ENCODE measurements at places on chromosomes 7 and 10.

DNA sequence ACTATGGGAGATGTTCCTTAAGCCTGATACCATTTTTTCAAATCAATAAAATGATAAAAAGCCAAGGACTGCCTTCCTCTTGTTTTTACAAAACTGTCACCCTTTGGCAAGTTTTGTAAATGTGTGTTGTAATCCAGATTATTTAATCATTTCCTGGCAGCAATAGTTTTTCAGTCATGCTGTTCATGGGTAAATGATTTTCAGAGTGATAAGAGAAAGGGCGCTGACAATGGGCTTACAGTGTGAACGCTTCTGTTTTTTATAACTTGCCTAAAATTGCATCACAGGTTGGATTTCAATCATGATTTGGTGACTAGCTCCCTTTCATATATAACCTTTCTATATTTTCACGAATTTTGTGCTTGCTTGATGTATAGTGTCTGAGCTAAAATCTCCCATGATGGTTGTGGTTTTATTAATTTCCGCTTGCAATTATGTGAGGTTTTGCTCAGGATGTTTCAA lies 19.0 kb upstream of the DMBT1 start:
- no peak for DNase-seq

GRCh38 chr10:73781879-73782748 lies at the start of gene CHCHD1:
CHCHD1 (plus strand) TSS chr10:73782048; CDS start chr10:73782076, 28 bp downstream.
- DNase-seq = peak; percentile 87

DNA sequence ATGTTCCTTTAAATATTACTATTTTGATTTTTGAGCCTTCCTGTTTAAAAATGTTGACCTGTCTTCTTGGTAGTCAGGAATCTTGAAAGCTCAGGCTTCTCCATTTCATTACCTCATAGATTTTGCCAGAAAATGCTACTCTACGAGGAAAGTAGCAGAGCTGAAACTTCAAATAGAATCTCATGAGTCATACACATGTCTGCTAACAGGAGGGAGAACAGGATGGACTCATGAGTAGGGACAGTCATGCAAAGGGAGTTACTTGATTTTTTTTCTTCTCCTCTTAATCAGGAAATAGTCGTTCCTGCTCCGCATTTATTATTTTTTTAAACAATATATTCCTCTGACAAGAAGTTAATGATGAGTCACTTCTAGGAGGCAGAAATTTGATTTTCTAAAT lies 37.0 kb upstream of the MINDY3 start:
- DNase-seq = no peak

- DNase-seq = no peak
Measured at GRCh38 chr10:48767373-48768143, 82.9 kb downstream of the WDFY4 start.

GRCh38 chr10:31622978-31623377 lies 304.0 kb downstream of the ZEB1 start:
- no peak for DNase-seq

GRCh38 chr10:15180736-15181135 lies 12.2 kb upstream of the NMT2 start:
- no peak for DNase-seq

GRCh38 chr7:133748443-133749407 lies 378.4 kb upstream of the LRGUK start:
- DNase-seq = no peak

GRCh38 chr7:123494193-123494796 lies 40.1 kb downstream of the IQUB start:
- DNase-seq = no peak

GRCh38 chr7:109246330-109247077 lies 676.8 kb downstream of the DNAJB9 start:
- no peak for DNase-seq

DNA sequence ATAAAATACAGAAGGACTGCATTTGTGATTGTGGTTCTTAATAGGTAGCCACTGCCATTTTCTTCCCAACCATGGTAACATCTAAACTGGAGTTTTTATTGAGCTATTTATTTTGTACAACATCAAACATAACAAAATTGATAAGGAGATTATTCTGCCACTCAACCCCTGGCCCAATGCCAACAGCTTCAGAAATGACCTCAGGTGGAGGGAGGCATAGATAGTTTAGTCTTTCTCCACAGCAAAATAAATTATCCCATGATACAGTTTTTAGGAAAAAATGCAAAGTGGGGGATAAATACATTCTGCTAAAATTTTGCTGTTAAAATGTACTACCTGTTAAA lies 57.6 kb downstream of the LRRTM3 start:
- DNase-seq = no peak

- DNase-seq = no peak
Measured at GRCh38 chr7:157269341-157270059, 67.3 kb upstream of the DNAJB6 start.

DNA sequence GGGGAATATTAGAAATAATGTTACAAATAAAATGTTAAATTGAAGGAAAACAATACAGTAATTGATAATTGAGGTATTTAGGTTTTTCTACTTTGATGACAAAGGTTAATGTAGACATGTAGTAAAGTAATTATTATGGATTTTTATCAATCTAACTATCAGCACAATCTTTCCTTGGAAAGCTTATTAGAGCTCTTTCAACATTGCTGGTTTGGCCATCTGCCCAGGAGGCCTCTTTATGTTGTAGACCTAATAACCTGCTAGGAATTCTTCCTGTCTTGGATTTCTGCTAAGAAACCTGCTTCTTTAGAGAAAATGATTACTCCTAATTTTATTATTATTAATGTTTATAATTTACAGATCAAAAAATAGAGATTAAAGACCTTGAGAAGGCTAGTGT lies 78.9 kb downstream of the CHRM2 start:
- no peak for DNase-seq

GRCh38 chr10:61628875-61629513 lies 33.7 kb upstream of the CABCOCO1 start:
- DNase-seq = no peak

GRCh38 chr7:101922631-101923601 lies 105.5 kb downstream of the CUX1 start:
- DNase-seq = no peak

GRCh38 chr10:15719899-15720634 lies at the start of gene ITGA8:
ITGA8 (minus strand) TSS chr10:15719922; CDS start chr10:15719771, 151 bp downstream.
- no peak for DNase-seq

- no peak for DNase-seq
Measured at GRCh38 chr10:14327527-14327926, 3.2 kb downstream of the FRMD4A start.

- DNase-seq = peak; percentile 15
Measured at GRCh38 chr7:158957921-158958491, 101.6 kb downstream of the DYNC2I1 start.

DNA sequence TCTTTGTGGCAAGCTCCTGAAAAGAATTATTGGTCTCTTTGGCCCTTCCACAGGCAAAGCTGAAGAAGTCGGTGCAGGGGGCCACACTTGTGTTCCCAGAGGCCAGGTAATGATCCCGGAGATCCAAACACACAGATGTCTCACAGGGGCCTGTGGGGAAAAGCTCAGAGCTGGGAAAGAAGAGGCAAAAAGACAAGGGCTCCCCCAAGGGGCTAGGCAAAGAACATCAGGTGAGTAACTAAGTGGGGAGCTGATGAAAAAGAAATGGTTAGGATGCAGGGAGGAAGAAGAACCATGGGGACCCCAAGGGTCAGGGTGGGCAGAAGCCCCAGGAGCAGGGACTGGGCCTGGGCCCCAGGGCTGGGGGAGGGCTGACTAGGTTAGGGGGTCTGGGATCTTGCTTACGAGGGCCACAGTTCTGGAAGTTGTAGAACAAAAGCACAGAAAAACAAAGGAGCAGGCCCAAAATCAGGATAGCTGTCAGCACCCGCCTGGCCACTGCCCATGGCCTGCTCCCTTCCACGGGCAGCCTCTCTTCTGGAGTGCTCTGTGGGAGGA lies 1.1 kb downstream of the KEL start:
- no peak for DNase-seq

- no peak for DNase-seq
Measured at GRCh38 chr10:101152316-101152715, 21.2 kb downstream of the TLX1 start.

DNA sequence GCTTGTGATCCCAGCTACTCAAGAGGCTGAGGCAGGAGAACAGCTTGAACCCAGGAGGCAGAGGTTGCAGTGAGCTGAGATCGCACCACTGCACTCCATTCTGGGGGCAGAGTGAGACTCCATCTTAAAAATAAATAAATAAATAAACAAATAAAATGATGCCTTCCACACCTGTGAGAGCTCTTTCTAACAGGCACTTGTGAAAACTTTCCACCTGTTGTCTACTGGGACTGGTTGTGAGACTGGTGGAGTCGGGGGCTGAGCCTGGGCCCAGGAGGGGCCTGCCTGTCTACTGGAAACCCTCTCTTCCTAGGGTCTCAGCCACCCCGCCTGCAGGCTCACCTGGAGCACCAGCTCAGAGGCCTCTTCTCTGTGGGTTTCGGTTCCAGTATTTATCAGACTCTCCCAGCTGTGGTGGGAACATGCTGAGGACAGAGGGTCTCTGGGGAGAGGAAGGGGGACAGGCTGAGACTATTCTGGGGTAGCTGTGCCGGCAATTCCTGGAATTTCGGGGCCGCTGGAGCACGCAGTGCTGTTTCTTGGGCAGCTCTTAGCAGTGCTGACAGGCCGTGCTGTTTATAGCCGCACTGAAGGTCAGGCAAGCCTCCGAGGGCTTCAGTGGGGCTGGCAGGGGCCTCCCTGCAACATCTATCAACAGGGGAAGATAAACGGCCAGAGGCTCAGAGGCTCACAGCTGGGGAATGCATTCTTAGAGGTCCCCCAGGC lies 3.8 kb downstream of the LDB3 start:
- no peak for DNase-seq

DNA sequence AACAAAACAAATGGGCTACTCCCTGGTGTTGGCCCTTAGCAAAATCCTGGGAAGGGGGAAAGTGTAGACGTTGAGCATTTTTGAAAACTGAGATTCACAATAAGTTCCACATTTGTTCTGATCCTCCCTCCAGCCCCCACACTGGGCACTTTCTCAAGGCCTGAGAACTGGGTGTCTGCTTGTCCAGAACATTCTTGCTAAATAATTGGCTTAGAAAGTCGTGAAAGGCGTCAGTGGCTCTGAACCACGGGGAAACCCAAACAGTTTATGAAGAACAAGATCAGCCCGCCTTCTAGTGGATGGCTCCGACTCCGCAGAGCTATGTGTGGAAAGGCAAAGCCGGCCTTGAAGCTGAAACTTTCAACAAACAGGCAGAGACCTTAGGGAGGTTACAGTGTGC lies 370.1 kb downstream of the PRPF18 start:
- DNase-seq = no peak

- DNase-seq = no peak
Measured at GRCh38 chr10:12969951-12970350, 31.6 kb downstream of the CCDC3 start.

DNA sequence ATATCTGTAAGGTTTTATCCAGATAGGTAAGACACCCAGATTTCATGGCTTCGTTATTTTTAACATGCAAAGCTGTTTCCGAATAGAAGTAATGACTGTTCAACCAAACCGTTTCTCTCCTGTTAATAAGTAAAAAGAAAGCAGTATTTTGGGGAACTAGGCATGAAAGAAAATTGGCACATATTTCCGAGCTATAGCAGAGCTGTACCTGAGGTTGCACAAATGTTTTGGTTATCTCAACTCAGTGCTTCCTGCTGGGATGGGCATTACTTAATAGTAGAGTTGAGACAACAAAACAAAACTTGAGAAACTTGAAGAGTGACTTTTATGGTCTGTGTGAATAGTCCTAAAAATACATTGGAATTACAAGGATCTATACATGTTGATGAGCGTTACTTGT lies 564.3 kb upstream of the SORCS1 start:
- DNase-seq = no peak

GRCh38 chr10:64014281-64014680 lies 493.1 kb downstream of the REEP3 start:
- no peak for DNase-seq

DNA sequence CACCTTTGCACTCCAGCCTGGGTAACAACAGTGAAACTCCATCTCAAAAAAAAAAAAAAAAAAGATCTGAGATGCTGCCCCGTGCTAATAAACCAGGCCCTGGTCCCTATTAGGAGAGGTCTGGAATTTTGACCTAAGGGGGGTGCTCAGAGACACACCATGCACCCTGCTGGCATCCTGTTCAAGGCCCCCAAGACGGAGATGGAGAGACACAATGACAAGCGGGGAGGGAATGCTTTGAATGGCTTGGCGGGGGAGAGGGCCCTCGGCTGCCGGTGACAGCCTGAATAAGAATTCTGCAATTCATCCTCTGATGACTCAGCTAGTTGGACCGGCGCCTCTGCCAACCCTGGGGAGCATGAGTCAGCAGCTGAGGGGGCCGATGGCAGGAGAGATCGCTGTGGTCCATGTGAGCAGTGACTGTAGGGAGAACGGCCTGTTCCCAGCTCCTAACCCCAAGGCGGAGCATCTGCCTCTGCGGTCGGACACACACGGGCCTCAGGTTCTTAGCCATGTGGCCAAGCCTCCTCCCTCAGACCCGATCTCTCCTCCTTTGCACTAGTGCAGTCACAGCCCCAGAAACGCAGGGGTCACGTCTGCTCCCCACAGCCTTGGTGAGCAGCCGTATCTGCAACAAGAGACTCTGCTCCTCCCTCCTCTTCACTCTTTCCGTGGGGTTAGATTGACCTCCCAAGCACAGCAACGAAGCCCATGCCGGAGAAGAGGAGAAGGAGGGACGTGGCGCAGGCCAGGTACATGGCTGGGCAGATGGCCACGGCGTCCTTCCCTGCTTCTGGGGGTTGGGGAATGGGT lies 14.9 kb downstream of the TRIM56 start:
- DNase-seq = no peak

DNA sequence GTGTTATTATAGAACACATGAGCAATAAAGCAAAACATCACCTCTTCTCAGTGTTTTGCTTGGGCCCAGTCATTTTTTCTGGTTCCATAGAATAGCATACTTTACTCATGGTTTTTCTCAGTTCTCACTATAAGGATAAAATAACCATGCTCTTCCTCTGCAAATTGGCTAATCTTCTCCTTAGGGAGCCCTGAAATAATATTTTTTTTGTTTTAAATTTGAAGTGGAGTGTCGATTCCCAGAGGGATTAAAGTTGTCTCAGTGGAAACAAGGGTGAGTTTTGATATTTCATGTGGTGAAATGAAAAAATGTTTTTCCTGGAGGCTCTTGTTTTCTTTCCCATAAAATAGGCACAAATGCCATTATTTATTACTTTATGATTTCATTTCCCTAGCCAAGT lies 127.3 kb downstream of the NOC3L start:
- no peak for DNase-seq

- no peak for DNase-seq
Measured at GRCh38 chr7:102890292-102890970, 22.4 kb upstream of the LRRC17 start.

DNA sequence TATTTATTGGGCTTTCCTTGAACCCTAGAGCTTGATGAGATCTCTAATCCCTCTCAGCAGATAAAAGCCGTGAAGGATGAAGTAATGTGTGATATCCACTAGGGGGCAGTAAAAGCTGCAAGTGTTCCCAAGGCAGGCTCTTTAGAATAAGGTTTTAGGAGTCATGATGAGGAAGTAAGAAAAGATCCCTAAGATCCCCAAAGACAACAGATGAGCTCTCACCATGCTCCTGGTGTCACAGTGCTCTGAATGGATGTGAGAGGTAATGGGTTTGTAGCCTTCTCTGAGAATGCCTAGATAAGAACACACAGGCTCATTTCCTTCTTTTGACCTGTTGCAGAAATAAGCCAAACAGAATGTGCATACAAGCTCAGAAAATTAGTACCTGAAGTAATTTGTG lies 70.4 kb upstream of the ITPRID1 start:
- no peak for DNase-seq

- no peak for DNase-seq
Measured at GRCh38 chr7:78499971-78500370, 701.4 kb downstream of the PHTF2 start.
